IPS DF 6.9 (cell line): ENCODE measurements at places on chromosomes 16 and 17.

- DNase-seq: no peak
These were observed 45.0 kb upstream of the NOL11 start for GRCh38 chr17:67672592-67673335.

GRCh38 chr16:54180421-54181359, 105.9 kb downstream of the IRX3 start:
- no peak for DNase-seq

GRCh38 chr17:28756049-28756804, 12.4 kb downstream of the TRAF4 start:
- DNase-seq: no peak

DNA sequence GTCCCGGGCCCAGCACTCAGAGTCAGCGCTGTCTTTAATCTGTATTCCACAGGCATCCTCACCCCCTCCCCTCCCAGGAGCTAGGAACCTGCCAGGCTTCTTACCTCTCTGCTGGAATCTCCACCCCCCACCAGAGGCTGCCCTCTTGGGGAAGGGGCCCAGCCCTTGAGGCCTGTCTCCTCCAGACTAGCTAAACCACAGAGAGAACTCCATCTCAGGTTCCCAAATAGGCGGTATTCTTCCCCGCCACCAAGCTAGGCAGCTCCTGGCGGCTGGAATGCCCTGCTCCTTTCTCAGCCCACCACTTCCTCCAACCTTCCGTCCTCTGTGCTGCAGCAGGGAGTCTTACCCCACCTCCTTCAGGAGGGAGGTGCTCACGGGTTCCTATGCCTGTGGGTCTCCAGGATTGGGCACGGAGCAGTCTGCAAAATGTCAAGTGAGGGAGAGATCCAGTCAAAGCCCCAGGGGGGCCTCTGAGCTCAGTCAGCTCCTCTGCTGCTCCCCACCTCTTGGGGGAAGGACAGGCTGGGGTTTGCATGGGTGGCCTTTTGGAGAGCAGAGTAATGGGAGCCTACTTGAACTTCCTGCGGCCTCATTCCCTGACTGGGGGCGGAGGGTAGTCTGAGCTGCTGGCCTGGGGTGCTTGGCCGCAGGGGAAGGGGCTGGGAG, 55.7 kb downstream of the SREBF1 start:
- no peak for DNase-seq

- DNase-seq: no peak
These were observed 114.5 kb downstream of the ABCC6 start for GRCh38 chr16:16108759-16109158.

- no peak for DNase-seq
These were observed 52.8 kb downstream of the CDH11 start for GRCh38 chr16:65069065-65069464.

- DNase-seq: no peak
These were observed 105.9 kb upstream of the FAM20A start for GRCh38 chr17:68707031-68707430.

DNA sequence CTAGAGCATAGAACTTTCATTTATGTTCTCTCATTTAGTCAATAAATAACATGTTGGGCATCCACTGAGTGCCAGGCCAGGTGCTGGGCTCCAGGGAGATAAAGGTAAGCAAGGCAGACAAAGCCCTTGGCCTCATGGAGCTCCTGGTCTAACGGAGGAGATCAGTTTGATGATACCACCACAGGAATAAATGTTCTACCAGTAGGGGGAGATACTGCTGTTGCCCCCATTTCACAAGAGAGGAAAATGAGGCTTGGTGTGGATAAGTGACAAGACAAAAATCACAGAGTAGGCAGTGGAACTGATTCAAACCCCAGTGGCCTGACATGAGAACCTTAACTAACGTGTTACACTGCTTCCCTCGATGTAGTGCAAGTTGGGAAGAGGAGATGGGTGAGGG, 80.4 kb upstream of the ERCC4 start:
- no peak for DNase-seq

DNA sequence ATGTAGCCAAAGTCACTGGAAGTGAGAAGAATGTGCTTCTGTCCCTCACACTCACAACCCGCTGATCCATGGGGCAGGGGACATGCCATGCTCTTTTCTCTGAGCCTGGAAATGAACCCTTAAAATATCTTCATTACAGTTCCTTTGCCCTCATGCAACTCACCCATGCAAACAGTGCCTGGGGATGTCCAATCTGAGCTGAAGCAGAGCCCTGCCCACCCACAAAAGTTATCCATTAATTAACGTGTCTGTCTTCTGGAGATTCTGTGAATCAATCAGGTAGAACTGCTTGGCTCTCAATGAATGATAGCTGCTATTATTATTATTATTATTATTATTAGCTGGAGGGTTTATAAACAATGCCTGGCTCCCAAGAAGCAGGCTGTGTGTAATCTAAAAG, 133.7 kb downstream of the USP31 start:
- no peak for DNase-seq

DNA sequence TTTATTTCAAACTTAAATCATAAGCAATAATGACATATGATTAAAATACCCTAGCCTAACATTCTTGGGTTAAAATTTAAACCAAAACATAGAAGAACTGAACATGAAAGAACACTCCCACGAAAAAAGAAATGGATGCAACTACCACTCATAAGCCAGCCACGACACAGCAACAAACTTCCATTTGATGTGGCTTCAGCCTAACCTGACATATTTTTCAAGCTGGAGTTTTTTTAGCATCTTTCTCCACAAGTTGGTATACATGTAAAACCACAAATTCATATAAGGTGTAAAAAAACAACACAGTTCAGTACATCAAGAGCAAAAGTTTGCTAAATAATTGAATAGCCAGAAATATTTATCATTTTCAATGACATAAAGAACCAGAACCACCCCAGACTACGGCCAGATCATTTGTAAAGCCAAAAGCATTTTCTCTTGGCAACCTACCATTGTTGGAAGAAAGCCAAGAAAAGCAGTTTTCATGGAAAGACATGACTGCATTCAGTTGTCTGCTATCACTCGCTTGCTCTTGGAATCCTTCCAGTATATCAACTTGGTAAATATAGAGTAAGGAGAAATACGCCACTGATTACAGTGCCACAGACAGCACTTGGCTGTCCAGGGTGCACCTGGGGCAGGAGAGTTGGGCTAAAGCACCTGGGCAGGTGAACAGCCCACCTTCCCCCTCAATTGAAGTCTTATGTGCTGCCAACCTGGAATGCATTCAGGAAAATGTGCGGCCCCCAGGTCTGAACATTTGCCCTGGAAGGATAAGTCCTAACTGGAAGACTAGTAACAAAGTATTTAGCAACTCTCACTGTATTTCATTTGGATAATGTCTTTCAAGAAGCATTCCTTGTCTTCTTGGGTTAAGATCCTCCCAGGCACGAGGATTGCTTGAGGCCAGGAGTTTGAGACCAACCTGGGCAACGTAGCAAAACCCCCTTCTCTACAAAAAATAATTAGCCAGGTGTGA, 60.5 kb downstream of the CREBBP start:
- DNase-seq: no peak

GRCh38 chr16:51138178-51138577, 12.9 kb downstream of the SALL1 start:
- no peak for DNase-seq

DNA sequence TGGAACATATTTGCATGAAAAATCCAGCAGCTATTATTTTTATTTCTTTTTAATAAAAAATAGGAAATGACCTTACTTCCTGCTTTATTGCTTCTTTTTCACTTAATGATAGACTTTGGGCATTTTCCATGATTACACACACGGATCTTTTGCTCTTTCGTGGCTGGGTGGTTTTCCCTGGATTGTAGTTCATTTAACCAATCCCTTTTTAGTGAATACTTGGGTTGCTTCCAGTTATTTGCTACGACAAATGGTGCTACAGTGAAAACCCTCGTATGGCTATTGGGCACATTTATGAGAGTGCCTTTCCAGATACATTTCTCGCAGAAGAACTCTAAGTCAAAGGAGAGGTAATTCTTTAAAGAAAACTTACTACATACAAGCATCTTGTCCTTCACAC, 38.6 kb downstream of the FOXL1 start:
- no peak for DNase-seq

DNA sequence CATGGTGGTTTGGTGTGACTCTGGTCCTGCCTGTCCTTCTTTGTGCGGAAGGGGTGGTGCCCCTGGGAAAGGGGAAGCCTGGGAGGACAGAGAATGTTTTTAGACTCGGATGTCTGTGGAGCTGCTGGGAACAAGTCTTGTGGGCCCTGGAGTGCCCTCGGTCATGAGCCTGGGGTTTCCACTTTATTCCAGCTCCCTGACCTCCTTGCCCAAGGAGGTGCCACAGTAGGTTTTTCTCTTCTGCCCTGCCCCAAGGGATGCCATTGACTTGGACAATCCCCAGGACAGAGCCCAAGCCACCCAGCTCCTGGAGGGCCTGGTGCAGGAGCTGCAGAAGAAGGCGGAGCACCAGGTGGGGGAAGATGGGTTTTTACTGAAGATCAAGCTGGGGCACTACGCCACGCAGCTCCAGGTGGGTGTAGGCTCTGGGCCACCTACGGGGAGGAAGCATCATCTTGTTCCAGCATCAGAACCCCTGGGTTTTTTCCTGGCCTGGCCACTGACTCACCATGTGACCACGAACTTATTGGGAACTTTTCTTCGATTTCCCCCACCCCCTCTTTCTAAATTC, 1.4 kb downstream of the STAT5A start:
- no peak for DNase-seq

DNA sequence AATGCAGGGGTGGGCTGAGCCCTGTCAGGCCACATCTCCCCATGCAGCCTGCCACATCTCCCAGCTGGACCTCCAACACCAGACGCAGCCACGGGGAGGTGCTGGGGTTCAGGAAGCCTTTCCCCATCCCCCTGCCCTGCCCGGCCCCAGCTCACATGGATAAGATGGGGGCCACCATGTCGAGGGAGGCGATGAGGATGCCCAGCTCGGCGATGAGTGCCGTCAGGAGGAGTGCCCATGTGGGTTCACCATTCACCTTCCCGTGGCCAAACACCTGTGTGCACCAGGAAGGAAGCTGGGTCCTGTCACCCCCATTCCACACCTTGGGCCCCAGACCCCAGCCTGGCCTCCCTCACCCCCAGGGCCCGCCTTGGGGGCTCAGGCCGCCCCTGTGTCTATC, 5.7 kb upstream of the LCAT start:
- no peak for DNase-seq

DNA sequence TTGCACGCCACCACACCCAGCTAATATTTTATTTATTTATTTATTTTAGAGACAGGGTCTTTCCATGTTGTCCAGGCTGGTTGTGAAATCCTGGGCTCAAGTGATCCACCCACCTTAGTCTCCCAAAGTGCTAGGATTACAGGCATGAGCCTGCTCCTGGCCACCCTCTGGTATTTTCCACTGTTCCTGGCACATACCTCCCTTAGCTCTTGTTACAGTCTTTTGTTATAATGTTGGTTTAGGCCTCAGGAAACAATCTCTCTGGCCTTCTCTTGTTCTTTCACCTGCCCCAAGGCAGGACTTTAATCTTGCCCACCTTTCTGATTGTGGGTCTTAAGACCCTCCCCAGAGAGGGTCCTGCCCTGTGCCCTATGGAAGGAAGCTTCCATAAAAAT, 3.6 kb upstream of the CYTH1 start:
- DNase-seq: no peak

DNA sequence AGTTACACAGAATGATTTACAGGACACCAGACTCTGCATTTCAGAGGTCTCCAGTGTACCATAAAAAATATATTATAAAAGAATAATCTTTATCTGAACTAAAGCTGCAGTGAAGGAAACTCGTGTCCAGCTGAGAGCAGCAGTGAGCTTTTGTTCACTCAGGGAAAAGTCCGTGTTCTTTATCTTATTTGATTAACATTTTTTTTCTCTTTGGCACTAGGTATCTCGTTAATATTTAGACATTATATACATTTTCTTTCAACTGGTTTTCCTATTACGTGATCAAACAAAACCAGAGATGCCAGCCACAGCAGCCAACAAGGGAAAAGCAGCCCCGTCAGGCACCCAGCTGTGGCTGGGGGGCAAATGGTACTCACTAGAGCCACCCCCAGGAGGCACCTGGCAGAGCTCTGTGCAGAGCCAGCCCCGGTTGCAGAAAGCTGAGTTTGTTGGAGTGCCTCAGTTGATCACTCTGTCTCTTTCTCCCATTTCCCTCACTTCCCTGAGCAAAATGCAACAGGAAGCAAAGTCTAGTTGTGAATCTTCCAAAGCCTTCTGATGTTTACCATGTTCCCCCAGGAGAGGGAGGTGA, 1.1 kb upstream of the HS3ST4 start:
- DNase-seq: no peak

DNA sequence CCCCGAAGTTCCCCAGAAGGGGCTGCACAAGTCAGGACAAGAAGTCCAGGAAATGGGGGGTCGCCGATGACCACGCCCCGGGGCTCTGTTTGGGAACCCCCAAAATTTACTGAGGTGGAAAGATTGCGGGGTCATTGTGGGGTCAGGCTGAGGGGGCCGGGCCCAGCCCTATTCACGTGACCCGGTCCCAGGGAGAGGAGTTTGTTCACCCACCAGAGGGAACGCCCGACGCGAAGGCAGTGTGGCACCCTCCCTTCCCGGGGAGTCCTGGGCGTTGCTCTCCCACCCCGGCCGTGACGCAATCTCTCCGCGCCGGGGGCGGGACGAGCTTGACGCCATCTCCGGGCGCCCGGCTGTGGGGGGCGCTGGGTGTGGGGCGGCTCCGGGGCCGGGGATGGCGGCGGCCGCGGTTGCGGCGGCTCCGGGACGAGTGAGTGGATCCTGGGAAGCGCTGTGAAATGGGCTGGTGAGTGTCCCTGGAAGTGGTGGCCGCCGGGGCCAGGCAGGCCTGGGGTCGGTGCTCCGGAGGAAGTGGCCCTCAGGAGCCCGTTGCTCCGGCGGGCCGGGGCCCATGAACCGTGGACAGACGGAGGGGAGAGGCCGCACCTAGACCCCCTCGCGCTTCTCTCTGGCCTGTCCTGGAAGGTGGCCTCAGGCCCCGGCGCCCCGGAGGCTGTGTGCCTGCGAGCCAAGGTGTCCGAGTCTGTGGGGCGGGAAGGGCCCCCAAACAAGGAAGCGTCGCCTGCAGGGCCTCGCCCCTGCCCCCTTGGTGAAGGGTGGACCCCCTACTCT, at the start of gene ATXN1L:
Gene ATXN1L (plus strand): TSS at position 338 of the 792 bp plus-strand sequence. CDS start 3,765 bp downstream, outside the sequence.
- peak; percentile 48 for DNase-seq

GRCh38 chr17:31497994-31498826, 106.7 kb downstream of the RAB11FIP4 start:
- no peak for DNase-seq

DNA sequence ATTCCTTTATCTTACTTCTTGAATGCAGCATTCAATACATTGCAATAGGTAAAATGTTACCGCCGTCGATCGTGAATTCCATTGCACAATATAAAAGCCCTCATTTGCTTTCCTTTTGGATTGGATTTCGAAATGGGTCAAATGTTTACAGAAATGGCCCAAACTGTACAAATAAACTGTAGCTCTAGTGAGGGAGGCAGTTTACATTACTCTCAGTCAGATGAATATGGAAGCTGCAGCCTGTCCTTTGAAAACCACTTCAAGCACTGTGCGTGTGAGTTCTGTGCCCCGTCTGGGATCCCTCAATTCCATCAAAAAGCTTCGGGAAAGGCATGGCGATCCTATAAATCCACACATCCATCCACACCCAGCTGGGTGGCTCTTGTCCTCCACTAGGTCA, 258.6 kb upstream of the FOXF1 start:
- DNase-seq: no peak

DNA sequence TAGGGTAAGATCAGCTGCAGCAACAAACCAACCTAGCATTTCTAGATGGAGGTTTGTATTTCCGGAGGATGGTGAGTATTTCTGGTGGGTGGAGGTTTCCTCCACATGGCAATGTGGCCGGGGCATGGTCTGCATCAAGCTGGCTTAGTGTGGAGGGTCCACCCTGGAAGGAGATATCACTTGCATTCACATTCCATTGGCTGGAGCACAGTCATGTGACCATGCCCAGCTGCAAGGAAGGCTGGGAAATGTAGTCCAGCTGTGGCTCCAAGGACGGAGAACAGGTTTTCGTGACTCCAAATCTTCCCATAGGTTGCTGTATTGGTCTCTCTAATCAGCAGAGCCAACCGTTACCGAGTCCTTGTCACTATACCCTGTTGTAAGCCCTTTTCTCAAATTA, 68.7 kb downstream of the RAI1 start:
- peak; percentile 89 for DNase-seq
